Hematopoietic multipotent progenitor cell treated with erythropoietin and hydrocortisone succinate and interleukin-3 and kit ligand, for 4 days (in vitro differentiated cells): ENCODE measurements at places on chromosomes 2 and 18.

- no peak for DNase-seq
These were observed 71.5 kb downstream of the MEX3C start for GRCh38 chr18:51125976-51126375.

GRCh38 chr18:61605376-61606067 is 272.3 kb downstream of the CDH20 start:
- no peak for DNase-seq

DNA sequence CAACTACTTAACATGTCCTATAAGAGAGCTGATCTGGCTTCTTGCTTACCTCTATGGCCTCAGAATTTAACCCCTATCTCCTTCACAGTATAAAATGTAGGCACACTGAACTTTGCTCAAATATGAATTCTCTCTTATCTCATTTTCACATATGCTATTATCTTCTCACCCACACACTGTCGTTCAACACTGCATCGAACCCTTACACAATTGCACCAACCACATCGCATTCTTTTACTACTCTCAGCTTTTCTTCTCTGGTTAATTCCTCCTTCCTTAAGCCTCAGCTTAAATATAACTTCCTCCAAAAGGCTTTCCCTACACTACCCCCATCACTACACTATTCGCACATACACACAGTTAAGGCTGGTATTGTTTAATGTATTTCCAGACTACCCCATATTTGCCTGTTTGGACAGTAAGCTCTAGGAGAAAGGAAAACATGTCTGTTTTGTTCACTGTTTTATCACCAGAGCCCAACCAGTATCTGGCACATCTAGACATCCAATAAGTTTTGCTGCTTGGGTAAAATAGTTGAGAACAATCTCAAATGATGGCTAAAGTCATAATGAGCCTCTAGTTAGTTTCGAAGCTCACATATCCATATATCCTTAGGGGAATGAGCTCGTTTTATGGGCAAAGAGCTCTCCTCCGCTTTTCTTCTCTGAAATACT is 47.7 kb downstream of the HIBCH start:
- peak; percentile 90 for DNase-seq

DNA sequence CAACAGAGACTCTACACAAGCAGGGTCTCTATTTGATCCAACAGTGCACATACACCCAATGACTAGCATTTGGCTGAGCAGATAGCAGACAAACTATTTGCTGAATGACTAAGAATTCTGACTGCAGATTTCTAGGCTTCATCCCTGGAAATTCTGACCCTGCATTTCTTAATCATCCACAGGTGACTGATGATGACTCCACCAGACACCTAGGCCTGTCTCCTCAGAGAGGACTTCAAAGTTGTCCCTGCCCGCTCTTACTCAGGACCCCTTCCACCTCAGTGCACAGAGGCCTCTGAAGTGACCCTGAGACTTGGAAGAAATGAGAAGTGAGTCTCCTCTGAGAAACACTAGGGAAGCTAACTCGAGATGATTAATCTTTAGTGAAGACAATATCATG is 51.3 kb downstream of the SEPTIN10 start:
- DNase-seq: no peak

DNA sequence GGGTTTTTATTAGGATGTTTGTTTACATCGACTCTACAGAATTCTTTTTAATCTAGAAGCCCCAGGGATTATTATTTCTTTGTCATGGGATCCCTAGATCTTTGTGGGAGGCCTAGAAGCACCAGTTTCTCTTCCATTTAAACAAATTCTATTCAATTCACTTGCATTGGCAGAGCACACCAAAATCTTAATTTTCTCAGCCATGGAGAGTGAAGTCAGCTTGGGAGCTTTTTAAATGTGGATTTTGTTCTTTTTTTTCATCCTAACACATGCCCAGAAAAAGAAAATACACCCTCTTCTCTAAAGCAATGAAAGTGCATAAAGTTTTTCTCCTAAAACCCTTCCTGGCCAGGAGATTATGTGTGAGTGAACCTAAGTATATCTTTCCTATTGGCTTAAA is 38.5 kb downstream of the CDCA7 start:
- no peak for DNase-seq

- no peak for DNase-seq
These were observed 37.8 kb downstream of the SH3RF3 start for GRCh38 chr2:109166811-109167210.

- no peak for DNase-seq
These were observed 97.5 kb upstream of the LDLRAD4 start for GRCh38 chr18:13120983-13121441.

DNA sequence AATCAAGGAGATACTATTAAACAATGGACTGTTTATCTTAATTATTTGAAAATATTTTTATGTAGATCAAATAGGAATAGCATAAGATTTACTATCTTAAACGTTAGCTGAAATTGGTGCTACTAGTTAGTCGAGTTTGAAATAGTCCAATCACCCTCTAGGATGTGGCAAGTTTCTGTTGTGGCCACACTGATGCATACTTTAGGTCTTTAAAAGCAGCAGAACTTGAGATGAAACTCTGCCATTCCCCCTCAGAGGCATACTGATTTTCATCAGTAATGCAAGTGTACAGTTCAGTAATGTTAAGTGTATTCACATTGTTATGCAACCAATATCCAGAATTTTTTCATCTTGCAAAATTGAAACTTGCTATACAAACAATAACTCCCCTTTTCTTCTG is 151.8 kb downstream of the SLC4A10 start:
- DNase-seq: no peak
